ENCODE measurements at places on chromosomes 16 and 17. TPM values are rescaled to one million over a fixed set of nuclear protein-coding genes. Genes with fewer than 3 reads are reported as not detected.

DNA sequence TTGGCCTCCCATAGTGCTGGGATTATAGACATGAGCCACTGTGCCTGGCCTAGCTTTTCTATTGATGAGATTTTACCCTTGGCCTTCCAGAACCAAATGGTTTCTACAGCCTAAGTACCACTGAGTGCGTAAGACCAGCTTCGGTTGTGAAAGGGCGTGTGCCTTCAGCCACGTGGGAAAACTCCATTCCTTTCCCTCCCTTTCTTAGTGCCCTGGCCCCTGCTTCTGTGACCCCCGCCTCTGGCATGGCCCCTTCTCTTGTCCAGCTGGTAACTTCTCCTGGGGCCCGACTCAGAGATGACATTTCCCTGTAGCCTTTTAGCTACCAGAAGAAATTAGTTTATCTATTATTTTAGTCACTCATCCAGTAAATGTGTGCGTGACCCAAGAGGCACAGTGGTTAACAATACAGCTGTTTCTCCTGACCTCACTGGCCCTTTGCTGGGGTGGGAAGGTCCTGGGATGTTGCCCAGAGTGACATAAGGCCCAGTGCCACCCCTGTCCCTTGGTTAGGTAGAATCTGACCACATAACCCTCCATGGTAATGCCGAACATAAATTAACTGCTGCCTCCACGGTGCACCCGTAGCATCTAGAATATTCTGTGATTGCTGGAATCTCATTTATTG is 97.3 kb downstream of the PLCG2 start:
- no peak for DNase-seq

DNA sequence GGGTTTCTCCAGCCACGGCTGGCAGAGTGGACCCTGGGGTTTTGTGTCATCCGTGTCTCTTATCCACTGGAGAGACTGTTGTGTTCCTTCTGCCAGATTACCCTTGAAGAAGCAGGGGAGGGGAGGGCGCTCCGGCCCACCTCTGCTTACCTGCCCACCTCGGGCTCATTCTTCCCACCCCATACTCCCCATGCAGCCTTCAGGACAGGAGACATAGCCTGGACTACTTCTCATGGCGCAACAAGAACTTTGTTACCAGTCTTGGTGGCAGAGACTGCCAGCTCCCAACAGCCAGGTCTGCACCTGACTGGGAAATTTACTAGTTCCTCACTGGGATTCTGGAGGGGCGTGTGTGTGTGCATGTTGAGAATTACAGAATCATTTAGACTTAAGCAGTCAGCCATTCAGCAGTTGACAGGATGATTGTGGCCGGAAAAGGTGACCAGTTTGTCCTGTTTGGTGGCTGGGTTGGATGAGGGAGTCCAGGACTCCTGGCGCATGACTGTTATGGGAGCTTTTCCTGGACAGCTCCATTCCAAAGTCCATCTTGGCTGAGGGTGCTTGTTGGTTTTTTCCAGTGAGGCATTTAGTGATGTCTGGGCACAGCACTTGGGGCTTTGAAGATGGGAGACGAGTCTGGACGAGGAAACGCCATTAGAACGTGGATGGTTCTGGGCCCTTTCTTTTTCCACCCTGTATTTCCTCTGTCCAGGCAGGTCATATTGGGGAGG is 8.7 kb downstream of the GSE1 start:
- DNase-seq: no peak

DNA sequence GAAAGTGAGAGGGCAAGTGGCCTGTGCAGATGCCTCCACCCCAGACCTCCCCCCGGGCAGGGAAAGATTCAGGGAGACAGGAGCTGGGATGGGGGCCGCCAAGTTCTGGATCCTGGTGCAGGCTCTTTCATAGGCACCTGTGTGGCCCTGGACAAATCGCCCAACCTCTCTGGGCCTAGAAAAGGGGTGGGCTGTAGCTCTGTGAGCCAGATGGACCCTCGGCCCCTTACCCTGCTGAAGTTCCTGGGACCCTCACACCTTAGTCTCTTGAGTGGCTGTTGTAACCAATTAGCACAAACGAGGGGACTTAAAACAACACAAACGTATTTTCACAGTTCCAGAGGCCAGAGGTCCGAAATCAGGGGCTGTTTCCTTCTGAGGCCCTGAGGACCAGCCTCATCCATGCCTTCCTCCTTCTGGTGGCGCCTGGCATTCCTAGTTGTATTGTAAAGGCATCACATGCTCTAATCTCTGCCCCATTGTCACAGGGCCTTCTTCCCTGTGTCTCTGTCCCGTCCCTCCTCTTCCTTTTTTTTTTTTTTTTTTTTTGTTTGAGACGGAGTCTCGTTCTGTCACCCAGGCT is 352.6 kb downstream of the SEC14L1 start:
- DNase-seq: peak; percentile 59

- DNase-seq: peak; percentile 89
Measured at GRCh38 chr16:1048442-1049112, 24.0 kb upstream of the SSTR5 start.

DNA sequence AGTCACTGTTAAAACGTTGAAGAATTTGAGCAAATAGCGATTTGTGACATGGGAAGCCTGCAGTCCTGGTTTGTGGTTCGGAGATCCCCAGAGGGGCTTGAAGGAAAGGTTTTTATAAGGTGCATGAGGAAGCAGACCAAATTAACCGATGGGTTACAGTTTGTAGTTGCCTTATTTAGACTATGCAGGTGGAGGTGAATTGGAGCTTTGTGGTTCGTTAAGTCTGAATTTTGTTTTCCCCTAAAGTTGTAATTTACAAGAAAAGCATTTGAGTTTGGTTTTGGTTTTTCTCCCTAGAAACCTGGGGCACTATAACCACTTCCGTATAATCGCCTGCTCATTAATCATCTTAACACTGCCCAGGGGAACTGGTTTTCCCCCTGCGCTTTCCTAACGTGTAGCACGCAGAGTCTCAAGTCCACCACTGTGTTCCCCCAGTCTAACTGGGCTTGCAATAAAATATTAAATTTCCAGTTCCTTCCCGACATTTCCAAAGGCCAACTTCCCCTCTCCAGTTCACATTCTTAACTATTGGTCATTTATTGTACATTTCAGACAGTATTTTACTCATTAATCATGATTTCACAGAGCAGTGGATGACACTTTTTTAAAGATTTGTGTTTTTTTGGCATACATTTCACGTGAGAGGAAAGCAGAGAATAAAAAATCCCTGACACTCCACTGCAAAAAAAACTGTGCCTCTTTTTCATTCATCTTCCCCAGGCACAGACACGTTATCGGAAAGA is 932 bp downstream of the ZNF267 start:
- DNase-seq: peak; percentile 9

DNA sequence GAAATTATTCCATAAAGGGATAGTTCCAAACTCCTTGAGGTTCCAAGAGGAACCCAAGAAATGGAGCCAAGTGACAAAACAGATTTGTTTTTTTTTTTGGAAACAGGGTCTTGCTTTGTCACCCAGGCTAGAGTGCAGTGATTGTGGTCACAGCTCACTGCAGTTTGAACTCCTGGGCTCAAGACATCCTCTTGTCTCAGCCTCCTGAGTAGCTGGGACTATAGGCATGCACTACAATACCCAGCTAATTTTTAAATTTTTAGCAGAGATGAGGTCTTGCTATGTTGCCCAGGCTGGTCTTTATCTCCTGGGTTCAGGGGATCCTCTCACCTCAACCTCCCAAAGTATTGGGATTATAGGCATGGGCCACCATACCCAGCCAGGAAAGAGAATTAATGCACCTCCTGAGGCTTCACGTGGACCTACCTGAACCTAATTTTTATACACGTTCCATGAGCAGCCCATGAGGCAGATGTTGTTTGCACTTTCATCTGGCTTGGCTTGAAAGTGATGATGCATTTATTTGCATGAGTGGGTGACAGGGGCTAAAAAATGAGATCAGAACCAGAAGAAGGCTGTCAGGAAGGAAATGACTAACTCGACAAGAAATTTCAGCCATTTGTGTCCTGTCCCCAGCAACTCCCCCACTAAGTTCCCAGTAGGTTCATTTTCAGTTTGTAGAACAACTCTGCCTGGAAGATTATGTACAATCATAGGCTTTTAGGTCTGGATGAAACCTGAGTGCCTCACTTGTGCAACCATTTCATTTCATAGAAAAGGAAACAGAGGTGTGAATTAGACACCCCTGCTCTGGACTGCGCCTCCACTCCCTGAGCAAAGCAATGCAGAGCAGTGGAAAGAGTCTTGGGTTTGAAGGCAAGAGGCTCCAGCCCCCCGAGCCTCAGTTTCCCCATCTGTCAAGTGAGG is 10.3 kb upstream of the IRF8 start:
- no peak for DNase-seq

DNA sequence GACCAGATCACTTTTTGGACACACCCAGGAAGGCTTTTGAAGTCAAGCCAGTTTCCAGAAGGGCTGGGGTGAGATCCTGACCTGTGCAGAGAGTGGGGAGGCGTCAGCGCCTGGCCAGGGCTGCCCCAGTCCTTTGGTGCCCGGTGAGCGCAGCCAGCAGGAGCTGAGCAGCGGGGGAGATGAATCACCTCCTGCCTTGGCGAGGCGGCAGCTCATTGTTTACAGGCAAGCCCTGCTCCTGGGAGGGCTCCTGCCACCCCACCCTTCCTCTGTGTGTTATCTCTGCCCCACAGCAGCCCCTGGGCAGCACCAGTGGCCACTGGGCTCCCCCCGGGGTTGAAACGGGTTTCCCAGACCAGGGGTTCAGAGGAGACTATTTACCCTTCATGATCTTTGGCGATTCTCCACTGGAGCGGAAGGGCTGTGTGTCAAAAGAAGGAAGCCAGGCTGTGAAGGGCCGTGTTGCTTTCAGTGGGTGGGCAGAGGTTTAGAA is 14.1 kb upstream of the ITGB4 start:
- no peak for DNase-seq

DNA sequence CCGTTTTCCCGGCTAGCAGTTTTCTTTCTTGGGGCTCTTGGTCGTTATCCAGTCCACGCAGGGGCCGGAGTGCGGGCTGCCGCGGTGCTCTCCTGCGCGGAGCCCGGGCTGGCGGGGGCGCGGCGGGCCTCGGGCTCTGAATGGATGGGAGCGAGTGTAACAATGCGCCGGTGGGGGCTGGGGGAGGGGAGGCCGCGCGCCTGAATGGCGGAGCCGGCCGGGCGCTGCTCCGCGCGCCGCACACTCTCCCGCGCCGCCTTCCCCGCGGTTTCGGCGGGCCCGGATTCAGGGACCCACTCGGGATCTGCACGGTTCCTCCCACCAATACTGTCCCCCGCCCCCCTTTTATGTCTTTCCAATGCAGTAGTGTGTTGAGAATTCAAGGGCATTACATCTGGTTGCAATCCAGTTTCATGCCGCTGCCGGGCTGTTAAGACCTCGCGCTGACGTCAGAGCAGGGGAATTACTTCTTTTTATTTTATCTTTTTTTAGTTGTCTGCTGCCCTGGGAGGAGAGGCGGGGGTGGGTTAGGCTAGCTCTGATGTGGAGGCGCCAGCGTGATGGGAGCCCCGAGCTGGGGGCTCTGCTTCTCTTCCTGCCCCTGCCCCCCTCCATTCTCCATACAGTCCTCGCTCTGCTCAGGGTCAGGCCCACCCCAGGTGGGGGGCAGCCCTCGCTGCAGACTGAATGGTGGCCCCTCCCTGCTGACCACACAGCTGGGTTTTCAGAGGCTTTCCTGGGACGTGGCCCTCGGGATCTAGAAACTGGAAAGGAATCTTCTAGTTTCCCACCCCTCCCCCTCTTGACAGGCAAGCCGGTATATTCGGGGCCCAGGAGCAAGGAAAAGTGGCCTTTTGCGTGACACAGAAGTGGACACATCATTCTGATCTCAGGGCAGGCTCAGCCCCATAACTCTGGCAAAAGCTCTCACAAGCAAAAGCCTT is 1.8 kb downstream of the RAI1 start:
- DNase-seq: peak; percentile 82

- DNase-seq: no peak
Measured at GRCh38 chr16:81481207-81481821, 36.7 kb downstream of the CMIP start.

- DNase-seq: no peak
Measured at GRCh38 chr17:10224582-10225195, 26.3 kb upstream of the GAS7 start.

- peak; percentile 64 for DNase-seq
Measured at GRCh38 chr17:9309216-9309615, 266.4 kb downstream of the STX8 start.

GRCh38 chr17:69245617-69246016 is 17.0 kb upstream of the ABCA10 start:
- no peak for DNase-seq

- no peak for DNase-seq
Measured at GRCh38 chr17:44464037-44464436, 39.2 kb downstream of the GPATCH8 start.

DNA sequence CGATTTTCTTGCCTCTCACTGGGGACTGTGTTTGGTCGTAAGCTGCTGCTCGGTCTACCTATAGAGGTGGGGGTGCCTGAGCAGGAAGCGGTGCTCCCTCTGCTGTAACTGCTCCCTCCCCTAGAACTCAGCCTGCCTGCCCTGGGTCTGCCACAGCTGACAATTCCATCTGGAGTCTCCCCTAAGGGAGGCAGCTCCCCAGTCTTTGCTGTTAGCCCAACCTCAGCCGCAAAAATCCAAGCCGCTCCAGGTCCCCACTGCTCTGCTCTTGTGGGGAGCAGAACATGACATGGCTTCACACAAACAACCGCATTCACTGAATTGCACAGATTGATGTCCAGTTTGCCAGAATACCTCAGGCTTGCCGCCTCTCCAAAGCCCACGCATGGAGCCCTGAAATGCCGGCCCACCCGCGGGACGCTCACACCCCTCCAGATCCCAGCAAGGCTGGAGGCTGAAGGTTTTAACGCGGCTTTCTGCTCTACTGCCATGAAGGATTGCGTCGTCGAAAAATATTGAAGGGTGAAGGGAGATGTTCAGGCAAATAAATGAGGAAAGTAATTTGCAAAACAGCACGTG is 221.5 kb upstream of the FOXF1 start:
- DNase-seq: peak; percentile 34

DNA sequence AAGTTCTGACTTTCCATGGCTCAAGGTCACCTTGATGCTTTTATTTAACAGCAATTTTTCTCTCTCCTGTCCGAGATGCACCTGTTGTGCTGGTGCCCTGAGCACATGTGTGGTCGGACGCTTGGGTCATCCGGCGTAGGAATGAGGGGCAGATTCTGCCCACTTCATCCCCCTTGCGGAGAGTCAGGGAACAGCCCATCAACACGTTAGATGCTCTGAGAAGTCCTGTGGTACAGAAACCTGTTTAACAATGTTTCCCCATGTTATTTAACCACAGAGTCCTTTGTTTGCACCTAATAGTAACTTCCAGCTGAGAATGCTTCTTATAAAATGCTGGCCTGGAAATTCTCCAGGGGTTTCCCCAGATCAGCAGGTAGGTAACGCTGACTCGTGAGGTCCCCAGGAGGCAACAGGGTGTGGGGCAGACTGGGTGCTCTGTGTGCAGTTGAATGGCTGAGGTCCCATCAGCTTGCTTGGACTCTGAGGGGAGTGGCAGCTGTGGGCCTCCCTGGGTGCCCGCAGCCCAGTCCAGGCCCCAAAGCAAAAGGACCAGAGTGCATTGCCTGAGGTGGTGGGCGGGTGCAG is 17.8 kb downstream of the DOC2B start:
- DNase-seq: peak; percentile 53

Gene CD7
- total RNA-seq: not detected

Gene TMEM94
- total RNA-seq: 23.6 TPM

Gene KRTAP4-5
- total RNA-seq: not detected

Gene RAB40C
- total RNA-seq: 6.0 TPM

Gene AGRP
- not detected for total RNA-seq

Gene TGFB1I1
- total RNA-seq: not detected

Gene PRKCB
- 5.0 TPM for total RNA-seq

Gene IRX5
- 1.0 TPM for total RNA-seq

Gene PPP1R27
- total RNA-seq: not detected

Gene UTP4
- total RNA-seq: 15.9 TPM

Gene CTRB1
- not detected for total RNA-seq

Gene STAC2
- 0.13 TPM for total RNA-seq

Gene ZNF469
- total RNA-seq: 0.03 TPM

Gene HIGD1B
- not detected for total RNA-seq
